ENCODE measurements at places on chromosomes 16 and 17.

DNA sequence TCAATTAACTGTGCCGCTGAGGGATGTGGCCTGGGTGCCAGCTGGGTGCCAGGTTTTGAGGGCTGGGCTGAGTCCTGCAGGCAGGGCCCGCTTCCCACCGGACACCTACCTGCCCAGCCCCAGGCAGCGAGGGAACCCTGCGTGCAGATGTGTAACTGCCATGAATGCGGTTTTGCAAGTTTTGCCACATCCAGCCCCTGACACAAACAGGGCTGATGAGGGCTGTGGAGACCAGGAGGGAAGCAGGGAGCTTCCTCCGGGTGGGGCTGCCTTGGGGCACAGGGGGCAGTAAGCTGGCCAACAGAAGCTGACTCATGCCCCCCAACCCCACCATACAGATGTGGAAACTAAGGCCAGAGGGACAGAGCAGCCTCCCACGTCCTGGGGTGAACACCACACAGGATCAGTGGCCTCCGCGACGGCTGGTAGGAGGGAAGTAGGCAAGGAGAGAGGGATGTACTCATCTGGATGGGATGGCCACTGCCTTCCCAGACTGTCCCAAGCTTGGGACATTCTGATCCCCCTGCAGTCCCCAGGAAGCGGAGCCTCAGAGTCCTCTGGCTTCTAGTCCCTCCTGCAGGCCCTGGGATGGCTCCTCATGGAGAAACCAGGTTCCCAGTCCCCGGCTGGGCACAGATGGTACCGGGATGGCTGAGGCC, 1.6 kb downstream of the UBALD1 start:
- DNase-seq = no peak

DNA sequence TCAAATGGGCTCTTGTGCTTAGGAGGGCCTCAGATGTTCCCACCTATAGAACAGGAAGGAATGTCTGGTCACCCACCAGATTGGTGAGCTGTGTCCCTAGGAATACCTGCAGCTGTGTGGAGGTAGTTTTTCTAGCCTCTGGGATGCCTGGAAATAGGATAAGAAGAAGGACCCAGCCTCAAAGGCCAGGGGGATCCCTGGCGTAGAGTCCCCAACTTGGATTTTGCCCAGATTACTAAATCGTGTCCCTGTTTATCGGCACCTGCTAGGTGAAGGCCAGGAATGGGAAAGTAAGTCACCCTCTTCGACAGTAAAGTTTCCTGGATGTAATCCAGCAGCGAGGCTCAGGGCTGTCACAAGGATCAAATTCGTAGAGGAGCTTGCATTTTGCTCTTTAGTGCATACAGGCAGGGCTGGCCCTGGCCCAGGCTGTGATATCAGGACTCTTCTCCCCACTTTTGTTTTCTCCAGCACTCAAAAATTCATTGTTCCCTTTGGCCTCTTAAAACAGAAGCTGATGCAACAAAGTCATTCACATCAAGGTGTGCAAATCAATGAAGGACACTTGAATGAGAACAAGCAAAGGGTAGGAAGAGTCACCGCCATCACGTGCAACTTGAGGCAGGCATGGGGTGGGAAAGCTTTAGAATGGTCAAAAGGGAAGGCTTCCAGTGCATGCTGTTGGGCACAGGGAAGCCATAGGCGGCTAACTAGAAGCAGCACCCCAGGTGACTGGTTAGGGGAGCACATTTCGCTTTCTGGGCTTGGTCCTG, 7.5 kb downstream of the SLC13A2 start:
- no peak for DNase-seq

- DNase-seq = no peak
These were observed 6.5 kb downstream of the EME1 start for GRCh38 chr17:50379351-50380132.

DNA sequence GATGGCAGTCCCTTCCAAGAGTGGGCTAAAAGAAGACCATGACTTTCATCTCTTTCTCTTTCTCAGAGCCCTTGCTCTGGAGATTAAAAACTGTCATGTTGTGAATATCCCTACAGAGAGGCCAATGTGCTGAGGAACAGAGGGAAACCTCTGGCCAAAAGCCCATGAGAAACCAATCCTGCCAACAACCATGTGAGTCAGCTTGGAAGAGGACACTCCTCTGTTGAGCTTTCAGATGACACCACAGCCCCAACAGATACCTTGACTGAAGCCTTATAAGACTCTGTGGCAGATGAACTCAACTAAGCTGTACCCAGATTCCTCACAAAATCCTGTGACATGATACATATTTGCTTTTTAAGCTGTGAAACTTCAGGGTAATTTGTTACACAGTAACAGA, 19.6 kb downstream of the CPPED1 start:
- no peak for DNase-seq

DNA sequence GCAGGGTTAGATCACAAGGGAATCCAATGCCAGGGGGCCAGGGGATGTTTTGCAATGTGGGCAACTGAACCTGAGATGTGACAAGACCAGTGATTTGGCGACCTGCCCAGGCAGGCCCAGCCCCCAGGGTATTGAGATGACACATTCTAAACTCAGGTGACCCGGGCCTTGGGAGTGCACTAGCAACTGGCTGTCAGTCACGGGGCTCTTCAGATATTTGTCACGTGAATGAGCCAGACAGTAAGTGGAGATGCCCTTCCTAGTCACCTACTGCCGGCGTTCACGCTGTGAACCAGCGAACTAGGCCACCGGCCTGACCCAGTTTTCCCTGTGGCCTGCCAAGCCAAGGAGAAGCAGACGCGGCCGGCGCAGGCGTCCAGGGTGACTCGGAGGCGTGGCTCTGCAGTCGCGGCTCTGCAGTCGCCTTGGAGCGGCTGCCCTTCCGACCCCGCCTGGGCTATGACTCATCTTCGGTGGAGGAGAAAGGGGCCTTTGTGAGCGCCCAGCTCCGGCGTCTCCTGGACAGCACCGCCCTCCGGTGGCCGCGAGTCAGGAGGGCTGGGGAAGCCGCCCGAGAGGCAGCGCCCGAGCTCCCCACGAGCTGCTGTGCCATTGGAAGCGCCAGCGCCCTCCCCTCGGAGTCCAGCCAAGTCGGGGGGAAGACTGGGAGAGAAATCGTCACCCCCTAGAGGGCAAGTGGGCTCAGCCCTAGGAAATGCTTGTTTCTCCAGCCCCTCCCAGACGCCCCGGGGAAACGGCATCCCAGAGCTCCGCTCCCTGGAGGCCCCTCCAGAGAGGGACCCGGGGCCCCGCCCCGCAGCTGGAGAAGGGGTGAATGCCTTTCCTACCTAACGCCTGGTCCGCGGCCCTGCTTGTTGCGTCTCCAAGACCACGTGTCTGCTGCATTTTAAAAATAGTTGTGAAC, 38.8 kb downstream of the WSB1 start:
- peak; percentile 95 for DNase-seq

- peak; percentile 35 for DNase-seq
These were observed 1.0 kb downstream of the TSPOAP1 start for GRCh38 chr17:58327363-58328194.

- DNase-seq = no peak
These were observed 323.0 kb downstream of the CBLN1 start for GRCh38 chr16:48958681-48959080.

GRCh38 chr17:2517539-2517938, 5.9 kb upstream of the METTL16 start:
- DNase-seq = no peak

DNA sequence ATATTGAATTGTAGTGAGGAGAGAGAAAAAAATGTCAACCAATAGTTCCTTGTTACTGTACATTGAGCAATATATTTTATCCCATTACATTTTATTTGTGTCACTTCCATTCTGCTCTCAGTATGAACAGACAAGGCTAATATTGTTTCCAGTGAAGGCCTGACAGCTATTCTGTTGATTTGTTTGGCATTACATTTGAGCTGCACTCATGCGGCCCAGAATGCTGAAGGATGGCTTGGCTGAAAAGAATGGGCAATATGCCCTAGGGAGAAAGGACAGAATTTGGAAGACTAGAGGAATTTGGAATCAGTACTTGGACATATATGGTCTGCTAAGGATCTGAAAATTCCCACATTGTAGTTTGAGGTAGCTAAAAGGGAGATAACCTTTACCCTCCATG, 1294.4 kb downstream of the CDH8 start:
- no peak for DNase-seq

DNA sequence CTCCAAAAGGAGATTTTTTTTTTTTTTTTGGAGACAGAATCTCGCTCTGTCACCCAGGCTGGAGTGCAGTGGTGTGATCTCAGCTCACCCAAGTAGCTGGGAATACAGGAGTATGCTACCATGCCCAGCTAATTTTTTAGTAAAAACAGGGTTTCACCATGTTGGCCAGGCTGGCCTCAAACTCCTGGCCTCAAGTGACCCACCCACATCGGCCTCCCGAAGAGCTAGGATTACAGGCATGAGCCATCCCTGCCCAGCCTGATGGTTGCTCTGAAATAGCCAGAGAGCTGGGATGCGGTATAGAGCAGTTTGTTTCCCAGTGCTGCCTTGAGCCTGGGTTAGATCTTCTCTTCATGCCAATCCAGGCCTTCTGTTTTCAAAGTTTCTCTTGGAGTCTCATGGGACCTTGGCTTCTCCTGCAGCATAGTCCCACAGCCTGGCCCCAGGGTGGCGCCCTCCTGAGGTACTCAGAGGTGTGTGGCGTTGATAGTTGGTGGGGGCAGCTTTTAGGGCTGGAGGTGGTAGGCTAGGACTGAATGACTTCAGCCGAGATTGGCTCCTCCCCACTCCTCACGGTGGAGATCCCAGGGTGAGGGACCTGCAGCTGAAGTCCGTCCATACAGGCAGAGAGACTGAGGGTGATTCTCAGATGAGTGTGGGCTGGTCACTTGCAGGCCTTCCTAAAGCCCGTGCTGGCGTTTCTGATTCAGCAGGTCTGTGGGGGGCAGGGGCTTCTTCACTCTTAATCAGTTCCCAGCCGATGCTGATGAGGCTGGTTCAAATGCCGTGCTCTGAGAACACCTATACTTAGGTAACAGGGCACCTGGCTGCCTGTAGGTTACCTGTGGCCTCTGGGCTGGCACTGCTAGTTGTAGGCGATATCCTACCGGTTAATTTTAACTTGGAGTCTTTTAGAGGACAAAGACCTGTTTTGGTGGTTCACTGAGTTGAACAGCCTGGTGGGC, 52.0 kb downstream of the TNFRSF13B start:
- DNase-seq = no peak

- DNase-seq = no peak
These were observed 321.3 kb downstream of the CNTNAP4 start for GRCh38 chr16:76598498-76598897.

GRCh38 chr16:82019535-82019934, 8.3 kb upstream of the SDR42E1 start:
- no peak for DNase-seq

DNA sequence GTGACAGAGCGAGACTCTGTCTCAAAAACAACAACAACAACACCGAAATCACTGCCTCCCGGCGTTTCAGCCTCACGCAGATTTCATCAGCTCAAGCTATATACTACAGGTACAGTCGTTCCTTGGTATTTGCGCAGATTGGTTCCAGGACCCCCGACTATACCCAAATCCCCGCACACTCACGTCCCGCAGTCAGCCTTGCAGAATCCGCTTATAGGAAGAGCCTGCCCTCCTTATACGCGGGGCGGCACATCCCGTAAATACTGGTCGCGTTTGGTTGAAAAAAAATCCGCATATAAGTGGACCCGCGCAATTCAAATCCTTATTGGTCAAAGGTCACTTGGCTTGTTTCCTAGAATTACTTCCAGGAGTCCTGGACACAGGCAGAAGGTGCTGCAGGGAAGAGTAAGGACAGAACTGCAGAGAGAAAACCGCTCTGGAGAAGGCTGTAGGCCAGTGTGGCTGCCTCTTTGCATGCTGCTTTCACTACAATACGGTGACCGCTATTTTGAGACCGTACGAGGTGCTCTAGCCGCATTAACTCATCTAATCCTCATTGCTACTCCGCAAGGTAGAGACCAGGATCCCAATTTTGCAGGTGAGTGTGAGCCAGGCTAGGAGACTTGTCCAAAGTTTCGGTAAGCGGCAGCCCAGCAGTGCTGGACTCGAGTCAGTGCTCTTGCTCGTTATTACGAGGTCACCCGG, 718 bp downstream of the NDUFAB1 start:
- no peak for DNase-seq

GRCh38 chr17:50491505-50491904, 12.8 kb downstream of the RSAD1 start:
- no peak for DNase-seq

GRCh38 chr17:71392715-71393567, 727.9 kb upstream of the SOX9 start:
- DNase-seq = peak; percentile 76

- DNase-seq = peak; percentile 27
These were observed 2.7 kb upstream of the CCDC57 start for GRCh38 chr17:82215095-82215971.

DNA sequence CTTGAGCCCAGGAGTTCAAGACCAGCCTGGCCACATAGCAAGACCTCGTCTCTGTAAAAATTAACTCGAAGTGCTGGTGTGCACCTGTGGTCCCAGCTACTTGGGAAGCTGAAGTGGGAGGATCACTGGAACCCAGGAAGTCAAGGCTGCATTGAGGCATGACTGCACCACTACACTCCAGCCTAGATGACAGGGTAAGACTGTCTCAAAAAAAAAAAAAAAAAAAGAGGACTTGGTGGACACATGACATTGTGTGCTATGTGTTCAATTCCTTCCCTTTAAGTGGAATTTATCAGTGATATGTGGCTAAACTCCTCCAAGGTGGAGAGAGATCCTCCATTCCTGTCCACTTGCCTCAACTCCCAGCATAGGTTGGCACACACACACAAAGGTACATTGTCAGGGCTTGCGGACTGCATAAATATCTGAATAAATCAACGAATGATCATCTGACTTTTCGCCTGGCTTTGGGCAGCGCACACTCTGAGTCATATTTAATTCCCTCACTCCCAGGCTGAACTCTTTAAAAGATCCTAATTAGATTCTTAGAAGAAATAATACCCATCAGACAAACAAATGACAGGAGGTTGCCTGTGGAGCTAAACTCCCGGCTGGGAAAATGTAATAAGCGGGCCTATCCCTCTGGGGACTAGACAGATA, 25.0 kb upstream of the SYT17 start:
- no peak for DNase-seq

DNA sequence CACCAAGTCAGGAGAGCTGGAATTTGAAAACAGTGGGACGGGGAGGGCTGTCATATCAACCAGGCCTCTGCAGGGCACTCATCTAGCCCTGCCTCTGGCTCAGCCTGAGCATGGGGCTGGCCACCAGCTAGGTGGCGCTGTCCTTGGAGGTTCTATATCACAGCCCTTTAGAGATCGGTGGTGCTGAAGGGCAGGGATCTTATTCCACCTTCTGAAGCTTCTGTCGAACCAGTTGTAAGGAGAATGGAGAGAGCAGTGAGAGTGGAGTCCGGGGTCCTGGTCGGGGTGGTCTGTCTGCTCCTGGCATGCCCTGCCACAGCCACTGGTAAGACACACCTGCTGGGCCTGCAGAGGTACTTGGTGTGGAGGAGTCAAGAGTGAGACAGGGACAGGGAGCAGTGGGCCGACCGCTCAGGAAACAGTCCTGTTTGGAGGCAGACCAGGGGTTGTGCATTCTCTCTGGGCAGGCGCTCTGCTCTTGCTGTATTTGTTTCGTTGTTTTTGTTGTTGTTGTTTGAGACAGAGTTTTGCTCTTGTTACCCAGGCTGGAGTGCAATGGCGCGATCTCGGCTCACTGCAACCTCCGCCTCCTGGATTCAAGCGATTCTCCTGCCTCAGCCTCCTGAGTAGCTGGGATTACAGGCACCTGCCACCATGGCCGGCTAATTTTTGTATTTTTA, at the start of gene CES3:
Gene CES3, plus strand, starts transcription at position 202 of the 680 bp plus-strand sequence. Its CDS starts 42 bp downstream, at position 244.
- DNase-seq = peak; percentile 48
